Vagina (tissue), 2 donors: ENCODE measurements at places on chromosomes 2 and 18. TPM values are rescaled to one million over a fixed set of nuclear protein-coding genes. Genes with fewer than 3 reads are reported as not detected.

CHST9 gene
- total RNA-seq, result 0.74 TPM

GRCh38 chr18:79518028-79518682 lies 122.4 kb downstream of the NFATC1 start:
- no peaks in the 10 kb centered on the region for H3K27me3 ChIP-seq
- DNase-seq, result peak; percentile 70
- peaks cover 6% of the 10 kb centered on the region for H3K4me1 ChIP-seq
- H3K36me3 ChIP-seq, result no peaks in the 10 kb centered on the region

CCDC121 gene
- 2.5 TPM for total RNA-seq

GRCh38 chr2:239358062-239358754 lies 42.6 kb downstream of the HDAC4 start:
- H3K27me3 ChIP-seq, result no peaks in the 10 kb centered on the region
- no peak overlapping the region for H3K27ac ChIP-seq
- no peak for DNase-seq
- H3K36me3 ChIP-seq, result no peaks in the 10 kb centered on the region
